MV-4-11 (cell line): ENCODE measurements at places on chromosomes 2 and 18.

DNA sequence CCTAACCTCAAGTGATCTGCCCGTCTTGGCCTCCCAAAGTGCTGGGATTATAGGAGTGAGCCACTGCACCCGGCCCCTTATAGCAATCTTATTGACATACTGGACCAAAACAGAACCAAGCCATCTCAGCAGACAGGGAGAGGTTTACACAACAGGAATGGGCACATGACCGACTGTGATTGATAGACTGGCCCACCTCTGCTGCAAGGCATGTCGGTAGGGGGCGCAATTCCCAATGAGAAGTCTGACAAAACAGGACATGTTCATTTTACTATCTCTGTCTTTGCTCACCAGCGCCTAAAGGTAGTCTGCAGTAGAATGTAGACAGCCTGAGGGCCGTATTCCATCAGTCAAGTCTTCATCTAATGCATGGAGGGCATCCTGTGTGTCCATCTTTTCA, 2.0 kb downstream of the LYPD6B start:
- peak; percentile 9 for DNase-seq

DNA sequence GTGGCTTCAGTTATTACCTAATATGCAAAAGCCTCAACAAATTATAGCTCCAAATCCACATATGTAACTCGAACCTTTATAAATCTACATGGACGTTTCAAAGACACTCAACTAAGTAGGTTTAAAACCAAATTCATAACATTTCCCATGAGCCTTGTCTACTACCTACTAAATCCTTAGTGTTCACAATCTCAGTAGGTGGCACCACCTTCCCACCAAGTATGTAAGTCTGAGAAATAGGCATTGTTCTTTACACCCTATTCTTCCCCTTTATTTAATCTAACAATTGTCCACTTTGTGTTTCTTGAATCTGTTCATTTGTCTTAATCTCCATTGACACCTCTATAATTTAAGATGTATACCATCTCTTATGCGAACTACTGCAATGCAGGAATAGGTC, 4.6 kb downstream of the PIGN start:
- DNase-seq: peak; percentile 51

- no peak for DNase-seq
These were observed 111.6 kb downstream of the DTNA start for GRCh38 chr18:34821669-34822210.

DNA sequence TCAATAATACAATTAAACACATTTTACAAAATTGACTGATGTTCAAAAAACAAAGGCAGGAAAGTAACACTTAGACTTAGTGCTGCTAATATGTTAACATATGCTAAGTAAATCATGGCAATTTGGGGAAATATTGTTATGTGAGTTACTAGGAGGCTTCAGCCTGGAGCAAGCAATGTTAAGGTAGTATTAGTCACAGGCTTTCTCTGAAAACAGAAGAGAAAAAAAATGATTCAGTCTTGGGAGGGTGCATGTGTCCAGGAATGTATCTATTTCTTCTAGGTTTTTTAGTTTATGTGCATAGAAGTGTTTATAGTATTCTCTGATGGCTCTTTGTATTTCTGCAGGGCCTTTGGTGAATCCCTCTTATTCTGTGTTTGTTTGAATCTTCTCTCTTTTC, 345.8 kb upstream of the TFPI start:
- DNase-seq: no peak

GRCh38 chr2:237715459-237715947, 83.1 kb upstream of the RBM44 start:
- no peak for DNase-seq

DNA sequence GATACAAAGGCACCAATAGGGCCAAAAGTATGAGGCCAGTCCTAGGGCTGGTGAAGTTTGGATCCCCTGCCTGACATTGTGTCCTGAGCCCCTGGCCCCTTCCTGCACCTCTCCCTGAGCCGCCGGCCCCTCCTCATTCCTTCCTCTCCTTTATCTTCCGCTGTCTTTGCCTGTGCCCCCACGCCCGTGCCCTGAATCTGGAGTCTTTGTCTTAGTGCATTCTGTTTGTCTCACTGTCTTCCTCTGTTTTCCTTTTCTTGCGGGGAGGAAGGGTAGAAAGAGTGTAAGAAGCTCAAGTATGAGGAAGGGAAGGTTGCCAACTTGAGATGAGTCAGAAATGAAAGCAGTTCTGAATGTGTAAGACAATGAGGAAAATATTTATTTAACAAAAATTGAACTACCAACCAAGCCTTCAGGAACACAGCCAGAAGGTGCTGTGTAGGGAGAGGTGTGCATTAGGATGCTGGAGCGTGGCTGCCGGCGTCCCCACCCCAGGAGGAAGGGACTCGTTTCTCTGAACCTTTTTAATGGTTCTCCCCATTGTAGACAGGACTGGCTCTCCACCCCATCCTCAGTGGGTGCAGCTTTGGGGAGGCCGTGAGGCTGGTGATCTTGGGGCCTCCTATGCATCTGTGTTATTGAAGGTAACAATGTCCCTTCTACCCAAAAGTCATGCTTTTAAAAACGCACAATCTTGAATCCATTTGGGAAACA, 133.1 kb downstream of the NEDD4L start:
- no peak for DNase-seq

- no peak for DNase-seq
These were observed 1.3 kb downstream of the SP9 start for GRCh38 chr2:174335988-174336500.
